Peyer's patch (tissue), 4 donors: ENCODE measurements at places on chromosomes 11 and 22.

- DNase-seq: no peak
These were observed 45.6 kb downstream of the BCR start for GRCh38 chr22:23225724-23226496.

- DNase-seq: no peak
These were observed 29.0 kb downstream of the RHOD start for GRCh38 chr11:67085617-67086016.

DNA sequence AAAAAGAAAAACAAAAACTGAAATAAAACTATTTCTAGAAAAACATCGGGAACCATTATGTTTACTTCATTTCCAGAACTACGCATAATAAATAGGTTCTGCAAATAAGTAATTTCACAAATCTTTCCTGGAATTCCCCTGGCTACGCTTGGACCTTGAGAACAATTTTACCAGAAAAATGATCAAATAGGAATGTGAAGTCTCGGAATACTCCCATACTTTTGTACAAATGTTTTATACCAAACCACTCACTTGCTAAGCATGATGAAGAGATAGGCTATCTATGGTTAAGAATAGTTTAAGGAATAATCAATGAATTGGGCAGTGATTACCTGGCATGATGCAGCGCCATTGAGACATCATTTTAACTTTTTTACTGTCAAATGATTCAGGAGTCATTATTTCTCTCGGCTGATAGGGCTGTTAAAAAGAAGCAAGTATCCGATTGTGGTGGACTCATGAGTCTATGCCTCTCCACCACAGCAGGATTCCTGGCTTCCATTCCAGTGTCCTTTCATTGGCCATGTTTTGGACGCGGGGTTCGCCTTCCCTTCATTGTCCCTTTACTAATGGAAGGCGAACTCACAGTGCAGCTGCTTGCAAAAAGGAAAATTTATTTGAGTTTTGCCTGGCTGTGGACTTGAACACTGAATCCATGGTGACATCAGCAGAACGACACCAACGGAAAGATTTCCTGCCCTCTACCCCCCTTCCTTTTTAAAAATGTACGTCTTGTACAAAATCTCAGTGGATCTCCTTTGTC is 39.9 kb upstream of the BLID start:
- no peak for DNase-seq

DNA sequence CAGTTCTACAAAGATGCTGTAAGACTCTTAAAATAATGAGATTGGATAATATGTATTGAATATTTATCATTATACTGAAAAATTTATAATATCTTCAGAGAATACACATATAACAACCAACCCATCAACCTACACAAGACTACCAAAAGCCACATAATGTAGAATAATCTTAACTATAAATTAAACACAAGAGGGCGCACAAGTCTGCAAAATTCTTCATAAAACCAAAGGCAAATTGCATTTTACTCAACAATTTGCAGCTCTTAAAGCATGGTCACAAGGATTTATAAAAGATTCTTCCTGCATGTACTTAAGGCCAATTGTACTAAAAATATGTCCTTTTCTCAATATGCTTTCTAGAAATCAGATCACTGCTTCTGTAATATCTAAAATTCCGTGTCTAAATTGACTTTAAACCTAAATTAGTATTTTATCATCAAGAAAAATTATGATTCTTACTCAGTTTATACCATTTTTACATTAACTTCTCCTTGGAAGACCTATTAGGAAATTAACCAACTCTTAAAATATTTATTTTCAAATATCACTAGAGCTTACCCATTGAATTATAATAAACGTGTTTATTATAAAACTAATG is 79.0 kb downstream of the TTC28 start:
- DNase-seq: no peak

GRCh38 chr11:126282361-126282735 is 545 bp upstream of the TIRAP start:
- peak; percentile 57 for DNase-seq
